NCI-H1417 treated with DMSO at 0.1 percent for 48 hours (cell line): ENCODE measurements at places on chromosomes 6 and 20.

- no peak for DNase-seq
Observed at GRCh38 chr6:122717350-122717749, 62.2 kb upstream of the FABP7 start.

DNA sequence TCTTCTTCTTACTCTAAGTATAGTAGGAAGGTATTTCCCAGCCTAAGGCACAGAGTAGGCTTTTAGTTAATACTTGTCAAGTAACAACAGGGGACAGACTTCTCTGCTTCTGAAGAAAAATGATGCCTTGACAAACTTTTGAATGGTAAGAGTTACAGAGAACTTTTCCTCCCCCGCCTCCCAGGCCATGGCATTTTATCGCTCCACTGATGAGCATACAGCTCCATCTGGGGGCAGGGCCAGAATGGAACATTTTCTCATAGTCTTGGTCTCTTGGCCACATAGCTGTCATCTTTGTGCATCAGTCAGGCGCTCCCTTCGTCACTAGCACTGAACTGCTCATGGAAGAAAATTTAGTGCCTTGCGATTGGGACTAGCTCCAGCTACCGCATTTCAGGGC is 1066.8 kb upstream of the CITED2 start:
- no peak for DNase-seq

- no peak for DNase-seq
Observed at GRCh38 chr6:125302840-125303511, 1.2 kb upstream of the HDDC2 start.

DNA sequence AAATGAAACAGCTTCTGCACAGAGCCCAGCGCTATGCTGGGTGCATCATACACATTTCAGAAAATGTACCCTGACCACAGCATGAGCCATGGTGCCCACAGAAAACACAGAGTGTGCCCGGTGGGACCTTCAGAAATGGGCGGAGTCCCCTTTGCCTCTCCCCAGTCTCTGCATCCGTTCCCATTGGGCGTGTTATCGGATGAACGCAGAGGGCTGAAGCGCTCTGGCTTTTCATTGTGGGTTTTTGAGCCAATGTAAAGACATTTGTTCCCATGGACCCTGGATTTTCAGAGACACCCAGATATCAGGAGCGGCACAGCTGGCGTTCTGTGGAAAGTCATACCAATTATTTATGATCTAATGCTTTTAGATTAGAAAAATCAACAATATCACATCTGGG is 99.8 kb downstream of the DACT2 start:
- DNase-seq = no peak

DNA sequence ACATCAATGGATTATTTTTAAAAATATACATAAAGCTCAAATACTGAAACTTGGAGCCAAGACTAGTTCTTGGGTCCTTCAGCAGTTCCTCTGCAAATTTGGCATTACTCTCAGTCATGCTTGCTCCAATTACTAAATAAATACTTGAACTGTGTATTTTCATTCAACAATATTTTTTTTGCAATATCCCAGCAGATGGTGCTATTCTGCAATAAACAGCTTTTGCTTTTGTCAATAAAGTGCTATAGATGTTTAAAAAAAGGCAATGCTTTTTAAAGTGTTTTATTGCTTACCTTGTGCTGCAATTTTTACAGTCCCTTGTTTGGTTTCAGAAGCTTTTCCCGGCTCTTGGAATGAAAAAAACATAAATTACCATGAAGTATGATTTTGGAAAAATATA is 243.4 kb downstream of the TRDN start:
- peak; percentile 25 for DNase-seq

GRCh38 chr20:53580376-53581111 is 13.1 kb downstream of the ZNF217 start:
- no peak for DNase-seq

- DNase-seq = no peak
Observed at GRCh38 chr6:42746463-42747391, 824 bp upstream of the TBCC start.

DNA sequence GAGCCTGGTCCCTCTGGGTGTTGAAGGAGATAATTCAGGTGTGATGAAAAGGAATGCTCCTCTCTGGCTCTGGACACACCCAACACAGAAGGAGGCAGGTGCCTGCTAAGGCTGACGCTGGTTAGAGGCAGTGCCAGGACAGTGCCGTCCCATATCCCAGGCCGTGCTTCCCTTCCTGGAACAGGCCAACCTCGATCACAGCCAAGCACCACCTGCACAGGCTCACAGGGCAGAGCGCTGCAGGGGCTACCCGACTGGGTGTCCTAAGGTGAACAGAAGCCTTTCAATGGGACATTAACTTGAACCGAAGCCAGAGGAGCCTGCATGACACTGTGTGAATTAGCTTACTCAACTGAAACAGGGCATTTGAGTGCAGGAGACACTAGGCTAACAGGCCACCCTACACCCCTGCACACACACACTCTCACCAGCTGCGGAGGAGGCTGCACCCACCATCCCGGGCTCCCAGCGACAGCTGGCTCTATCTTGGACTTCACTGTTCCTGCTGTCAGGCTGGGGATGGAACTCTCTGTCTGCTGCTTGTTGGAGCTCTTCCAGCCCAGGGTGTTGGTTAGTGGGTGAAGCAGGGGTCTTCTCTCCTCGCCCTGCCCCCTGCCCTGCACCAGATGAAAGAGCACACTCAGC is 347.2 kb downstream of the TAF4 start:
- no peak for DNase-seq

- no peak for DNase-seq
Observed at GRCh38 chr6:27861861-27862260, 50.3 kb downstream of the OR2B2 start.

GRCh38 chr20:46324960-46325703 is 16.8 kb upstream of the CDH22 start:
- DNase-seq = no peak

DNA sequence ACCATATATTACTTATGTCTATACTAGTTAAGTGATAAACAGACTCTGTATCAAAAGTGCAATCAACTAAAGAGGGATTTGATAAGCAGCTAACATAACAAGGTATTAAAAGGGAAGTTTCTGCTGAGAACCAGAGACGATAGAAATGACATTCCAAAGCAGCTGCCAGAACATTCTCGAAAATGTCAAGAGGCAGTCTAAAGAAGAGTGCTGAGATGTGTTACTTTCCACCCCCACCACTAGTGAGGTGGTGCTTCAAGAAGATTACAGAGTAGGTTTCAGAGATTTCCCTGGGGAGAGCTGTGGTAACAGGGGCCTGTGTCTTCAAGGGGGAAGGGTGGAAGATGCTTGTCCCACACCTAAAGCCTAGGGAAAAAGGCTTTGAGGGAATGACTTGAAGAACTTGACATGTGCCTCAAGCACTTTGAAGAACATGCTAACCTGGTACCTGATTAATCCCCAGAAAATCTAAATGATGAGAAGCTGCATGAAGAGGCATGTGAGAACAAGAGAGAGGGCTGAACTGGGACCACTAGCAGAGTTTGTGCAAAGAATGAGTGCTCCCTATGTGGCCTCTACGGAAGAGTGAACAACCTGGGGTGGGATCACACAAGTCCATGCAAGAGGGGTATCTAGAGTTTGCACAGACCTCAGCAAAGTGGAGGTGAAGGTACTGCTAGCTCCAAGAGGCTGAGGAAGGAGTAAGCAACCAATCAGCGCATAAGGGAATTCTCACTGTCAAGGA is 5.0 kb downstream of the FAM184A start:
- DNase-seq = no peak

DNA sequence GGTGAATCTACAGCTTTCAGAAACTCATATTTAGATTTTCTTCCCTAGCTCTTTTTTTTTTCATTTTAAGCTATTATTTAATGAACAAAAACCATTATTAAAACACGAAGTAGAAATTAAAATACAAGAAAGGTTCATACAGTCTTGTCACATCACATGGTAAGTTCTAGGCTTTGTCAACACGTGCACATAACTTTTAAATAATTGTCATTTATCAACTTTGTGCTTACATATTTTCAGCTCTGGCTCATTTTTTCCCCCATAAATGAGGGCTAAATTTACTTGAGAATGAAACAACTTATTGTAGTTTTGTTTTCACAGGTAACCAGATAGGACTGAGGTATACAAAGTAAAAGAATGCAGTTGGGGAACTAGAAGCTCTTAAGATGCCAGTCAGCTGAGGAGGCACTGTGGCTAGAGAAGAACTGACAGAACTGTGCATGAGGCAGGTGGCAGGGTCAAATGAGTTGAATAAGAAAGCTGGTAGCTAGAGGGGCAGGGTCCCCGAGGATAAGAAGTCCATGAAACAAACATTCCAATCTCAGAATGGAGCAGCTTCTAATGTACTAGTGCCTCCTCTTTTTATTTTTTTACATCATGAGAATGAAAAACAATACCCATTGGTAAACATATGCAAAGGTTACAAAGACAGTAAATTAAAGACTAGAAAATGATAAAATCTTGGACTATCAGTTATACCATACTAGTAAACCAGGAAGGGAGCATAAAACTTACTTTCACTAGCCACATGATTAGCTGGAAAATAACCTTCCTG is 141.5 kb downstream of the MYB start:
- no peak for DNase-seq

GRCh38 chr6:156731396-156731795 is 45.8 kb upstream of the ARID1B start:
- peak; percentile 91 for DNase-seq

- DNase-seq = no peak
Observed at GRCh38 chr6:85670573-85670972, 27.9 kb upstream of the SYNCRIP start.

- DNase-seq = no peak
Observed at GRCh38 chr6:26240157-26241032, 124.6 kb upstream of the BTN3A2 start.

DNA sequence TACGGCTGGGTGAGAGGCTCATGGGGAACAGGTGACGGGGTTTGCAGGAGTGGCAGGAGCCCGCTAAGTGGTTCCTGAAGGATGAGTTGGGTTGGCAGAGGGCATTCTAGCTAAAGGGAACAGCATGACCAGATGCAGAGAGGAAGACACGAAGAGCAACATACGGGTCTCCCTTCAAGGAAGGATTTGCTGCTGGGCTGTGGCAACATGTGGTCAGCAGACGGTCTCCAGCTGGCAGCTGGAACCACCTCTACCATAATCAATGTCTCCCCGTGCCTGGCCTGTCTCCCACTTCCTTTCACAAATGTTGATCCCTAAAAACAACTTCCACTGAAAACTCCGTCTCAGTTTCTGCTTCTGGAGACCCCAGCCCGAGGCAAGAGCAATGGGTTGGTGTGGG is 80.6 kb upstream of the SULF2 start:
- DNase-seq = no peak

GRCh38 chr6:22363166-22363713 is 66.4 kb upstream of the PRL start:
- DNase-seq = peak; percentile 1

DNA sequence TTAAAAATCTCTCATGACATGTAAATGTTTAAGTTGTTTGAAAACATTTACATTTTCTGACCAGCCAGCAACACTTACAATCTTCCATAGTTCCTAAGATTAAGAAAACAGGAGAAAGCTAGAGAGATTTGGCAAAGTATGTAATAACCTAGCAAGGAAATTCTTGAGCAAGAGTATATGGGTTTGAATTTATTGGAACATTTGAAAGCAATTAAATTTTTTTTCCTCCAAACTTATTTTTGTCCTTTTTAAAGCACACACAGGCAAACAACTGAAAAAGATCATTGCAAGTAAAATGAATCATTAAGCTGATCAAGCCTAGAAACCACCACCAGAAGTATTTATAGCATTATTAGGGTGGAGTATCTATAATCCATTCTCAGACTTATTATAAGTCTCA is 20.1 kb upstream of the ZNF217 start:
- no peak for DNase-seq

GRCh38 chr6:112620812-112621569 is 273.9 kb downstream of the RFPL4B start:
- DNase-seq = no peak

DNA sequence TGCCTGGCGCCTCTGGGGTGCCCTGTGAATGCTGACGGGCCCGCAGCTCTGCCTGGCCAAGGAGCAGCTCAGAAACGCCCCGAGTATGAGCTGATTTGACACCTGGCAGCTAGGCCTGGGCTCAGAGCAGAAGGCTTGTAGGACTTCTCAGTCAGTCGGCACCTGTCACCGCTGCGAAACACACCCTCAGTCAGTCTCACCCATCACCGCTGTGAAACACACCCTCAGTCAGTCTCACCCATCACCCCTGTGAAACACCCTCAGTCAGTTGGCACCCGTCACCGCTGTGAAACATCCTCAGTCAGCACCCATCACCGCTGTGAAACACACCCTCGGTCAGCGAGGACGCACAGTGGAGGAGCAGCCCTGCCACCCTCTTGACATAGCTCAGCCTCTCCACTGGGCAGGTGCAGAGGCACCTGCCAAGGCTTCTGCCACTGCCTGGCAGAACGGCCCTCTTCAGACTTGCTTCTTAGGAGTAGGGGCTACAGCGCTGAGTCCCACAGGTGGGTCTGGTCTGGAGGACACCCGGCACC is 109.0 kb downstream of the PSMB1 start:
- DNase-seq = no peak

GRCh38 chr6:105432797-105433196 is 29.9 kb upstream of the PREP start:
- no peak for DNase-seq

- no peak for DNase-seq
Observed at GRCh38 chr6:37317312-37318038, 36.3 kb upstream of the RNF8 start.

DNA sequence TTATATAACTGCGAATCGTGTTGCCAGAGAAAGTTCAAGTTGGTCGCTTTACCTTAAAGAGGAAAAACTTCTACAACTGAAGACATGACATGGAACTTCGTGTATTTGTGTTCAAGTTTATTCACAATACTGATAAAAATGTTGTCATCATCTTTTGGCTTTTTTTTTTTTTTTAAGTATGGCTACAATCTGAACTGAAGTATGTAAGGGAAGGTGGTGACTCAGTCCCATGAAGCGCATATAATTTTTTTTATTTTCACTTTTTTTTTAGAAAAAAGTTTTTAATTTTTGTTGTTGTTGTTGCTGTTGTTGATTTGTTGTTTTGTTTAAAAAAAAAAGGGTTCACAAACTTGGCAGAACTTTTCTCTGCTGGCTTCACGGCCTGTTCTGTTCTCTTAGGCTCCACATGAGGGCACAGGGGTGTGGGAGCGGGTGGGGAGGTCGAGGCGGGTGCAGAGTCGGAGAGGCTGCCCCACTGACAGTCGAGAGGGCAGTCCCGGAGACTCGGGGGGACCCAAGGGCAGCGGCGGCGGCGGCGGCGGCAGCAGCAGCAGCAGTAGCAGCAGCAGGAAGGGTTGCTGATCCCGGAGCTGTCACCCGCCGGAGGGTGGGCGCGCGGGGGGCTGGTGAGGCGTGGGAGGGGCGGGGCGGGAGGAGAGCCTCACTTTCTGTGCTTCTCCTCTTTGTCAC is 17.0 kb downstream of the TFAP2A start:
- DNase-seq = no peak

- DNase-seq = no peak
Observed at GRCh38 chr6:137358273-137358672, 135.9 kb downstream of the OLIG3 start.

- no peak for DNase-seq
Observed at GRCh38 chr6:13461805-13462204, 25.6 kb downstream of the GFOD1 start.
